Right lung (tissue), 10 donors: ENCODE measurements at places on chromosomes 3 and 15. TPM values are rescaled to one million over a fixed set of nuclear protein-coding genes. Genes with fewer than 3 reads are reported as not detected.

The ACTR8 gene
- polyA plus RNA-seq: 43.9 TPM

The SPSB4 gene
- polyA plus RNA-seq: 8.6 TPM

The COL7A1 gene
- 7.8 TPM for polyA plus RNA-seq

The GABRG3 gene
- 7.4 TPM for polyA plus RNA-seq

The RASGRF1 gene
- 6.7 TPM for polyA plus RNA-seq

The MOBP gene
- 0.24 TPM for polyA plus RNA-seq

The HTR3E gene
- not detected for polyA plus RNA-seq

The CPNE9 gene
- polyA plus RNA-seq: 0.05 TPM

The SNX22 gene
- 2.1 TPM for polyA plus RNA-seq

The FOXB1 gene
- polyA plus RNA-seq: not detected
